Nephron progenitor cell (in vitro differentiated cells): ENCODE measurements at places on chromosomes 16 and 17.
A peak's percentile ranks its signal among the peaks of the same experiment; 100 is the strongest.

DNA sequence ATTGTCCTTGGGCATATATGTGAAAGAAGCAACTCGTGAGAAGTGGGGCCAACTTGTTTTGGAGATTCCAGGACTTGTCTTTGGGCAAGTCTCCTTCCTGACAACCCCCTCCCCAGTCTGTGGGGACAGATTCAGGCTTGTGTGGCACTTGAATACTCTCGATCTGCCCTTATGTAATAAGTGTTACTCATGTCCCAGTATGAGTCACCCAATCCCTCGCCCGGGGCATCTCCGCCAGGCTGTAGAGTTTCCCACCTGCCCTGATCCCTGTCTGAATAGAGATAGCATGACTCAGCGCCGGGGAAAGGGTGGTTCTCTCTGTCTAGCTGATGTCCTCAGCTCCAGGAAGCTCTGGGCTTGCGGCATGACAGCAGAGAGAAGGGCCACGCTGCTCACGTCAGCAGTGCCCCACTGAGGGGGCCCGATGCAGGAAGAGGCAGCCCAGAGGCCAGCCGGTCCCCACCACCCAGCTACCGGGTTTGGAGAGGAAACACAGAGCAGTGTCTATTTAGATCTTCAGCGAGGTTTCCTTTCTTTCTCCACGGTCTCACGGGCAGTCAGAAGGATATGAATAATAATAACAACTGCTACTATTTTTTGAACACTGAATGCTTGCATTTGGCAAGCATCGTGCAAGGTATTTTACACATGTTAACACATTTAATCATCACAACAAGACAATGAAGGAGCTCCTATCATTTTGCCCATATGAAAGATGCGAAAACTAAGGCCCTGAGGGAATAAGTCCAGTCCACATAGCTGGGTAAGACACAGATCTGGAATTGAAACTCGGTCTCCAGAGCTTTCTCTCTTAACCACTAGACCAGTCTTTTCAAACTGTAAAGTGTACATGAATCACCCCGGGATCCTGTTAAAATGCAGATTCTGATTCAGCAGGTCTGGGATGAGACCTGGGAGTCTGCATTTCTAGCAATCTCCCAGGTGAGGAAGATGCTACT is 426.7 kb upstream of the MAF start:
- no peak for DNase-seq

DNA sequence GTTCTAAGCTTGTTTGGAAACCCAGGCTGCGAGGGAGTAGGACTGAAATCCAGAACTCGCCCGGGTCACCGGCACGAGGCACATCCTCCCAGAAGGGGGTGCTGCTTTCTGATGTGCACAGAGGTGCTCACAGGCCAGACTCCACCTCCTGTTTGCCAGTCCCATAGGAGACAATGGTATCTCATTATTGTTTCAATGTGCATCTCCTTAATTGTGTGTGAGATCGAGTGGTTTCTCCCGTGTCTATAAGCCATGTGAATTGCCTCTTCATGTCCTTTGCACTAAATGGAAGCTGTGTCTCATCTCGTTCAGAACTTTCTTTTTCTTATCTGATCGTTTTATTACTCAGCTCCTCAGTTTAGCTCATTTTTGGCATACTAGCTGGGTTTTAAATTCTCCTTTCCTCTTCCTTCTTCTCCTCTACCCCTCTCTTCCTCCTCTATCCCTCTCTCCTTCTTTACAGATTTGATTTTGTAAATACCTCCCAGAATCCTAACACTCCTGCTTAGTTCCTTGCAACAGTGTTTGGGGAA is 32.1 kb upstream of the PRKCB start:
- peak; percentile 57 for DNase-seq

DNA sequence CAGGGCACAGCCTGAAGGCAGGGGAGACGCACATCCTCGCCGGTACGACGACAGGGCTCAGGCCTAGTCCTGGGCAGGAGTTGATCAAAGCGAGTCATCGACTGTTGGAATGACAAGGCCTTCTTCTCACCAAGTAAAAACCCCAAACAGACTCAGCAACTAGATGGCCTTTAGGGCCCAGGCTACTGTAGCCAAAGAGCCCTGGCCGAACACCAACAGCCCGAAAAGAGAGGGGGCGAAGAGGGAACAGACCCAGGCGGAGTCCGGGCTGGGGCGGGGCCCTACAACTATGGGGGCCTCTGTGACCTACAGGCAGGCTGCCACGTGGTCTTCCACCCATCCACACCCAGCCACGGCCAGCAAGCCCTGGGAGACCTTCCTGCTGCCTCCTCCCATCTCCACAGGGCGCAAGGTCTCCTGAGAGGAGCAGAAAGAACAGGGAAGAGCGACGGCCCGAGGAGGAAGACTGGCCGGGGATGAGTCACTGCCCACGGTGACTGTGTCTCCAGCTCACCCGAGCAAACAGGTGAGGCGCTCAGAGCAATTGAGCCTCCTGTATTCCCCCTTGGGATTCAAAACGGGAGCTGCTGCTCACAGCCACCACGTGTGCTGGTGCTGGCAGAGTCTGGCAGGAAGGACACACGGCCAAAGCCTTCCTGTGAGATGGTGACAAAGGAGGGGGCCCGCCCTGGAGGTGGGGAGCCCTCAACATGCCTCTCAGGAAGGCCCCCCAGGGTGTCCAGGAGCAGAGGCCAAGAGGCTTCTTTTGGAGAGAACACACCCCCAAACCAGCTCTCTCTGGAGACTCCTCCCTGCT is 17.7 kb downstream of the SLC16A3 start:
- no peak for DNase-seq

DNA sequence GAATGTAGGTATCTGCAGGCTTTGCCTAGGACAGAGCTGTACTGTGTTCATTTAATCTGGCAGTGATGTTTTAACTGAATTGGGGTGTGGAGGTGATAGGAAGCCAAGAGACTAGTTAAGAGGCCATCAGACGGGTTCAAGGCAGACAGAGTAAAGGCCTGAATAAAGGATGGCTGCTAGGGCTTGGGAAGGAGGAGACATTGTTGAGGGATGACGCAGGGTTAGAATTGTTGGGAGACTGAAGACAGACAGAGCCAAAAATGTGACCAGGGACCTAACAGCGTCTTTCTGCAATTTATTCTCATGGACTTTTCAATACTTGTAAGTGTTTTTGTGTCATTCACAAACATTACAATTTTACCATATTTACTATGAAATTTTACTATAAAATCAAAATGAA is 48.6 kb upstream of the MYH10 start:
- DNase-seq, result no peak

- DNase-seq, result no peak
Measured at GRCh38 chr17:81968850-81969812, 8.1 kb upstream of the NOTUM start.

GRCh38 chr17:74893936-74894671 is 671 bp upstream of the FADS6 start:
- DNase-seq, result no peak

- peak; percentile 44 for DNase-seq
Measured at GRCh38 chr16:3283543-3284447, 504 bp downstream of the ZNF263 start.

DNA sequence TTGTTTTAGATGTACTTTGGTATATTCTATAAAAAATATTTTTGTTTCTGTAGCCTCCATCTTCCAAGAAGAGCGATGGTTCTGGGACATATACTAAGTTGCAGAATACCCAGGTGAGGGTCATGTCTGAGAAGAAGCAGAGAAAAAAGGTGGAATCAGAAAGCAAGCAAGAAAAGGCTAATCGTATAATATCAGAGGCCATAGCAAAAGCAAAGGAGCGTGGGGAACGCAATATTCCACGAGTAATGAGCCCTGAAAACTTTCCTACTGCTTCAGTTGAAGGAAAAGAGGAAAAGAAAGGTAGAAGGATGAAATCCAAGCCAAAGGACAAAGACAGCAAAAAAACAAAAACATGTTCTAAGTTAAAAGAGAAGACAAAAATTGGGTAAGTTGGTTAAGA is 154.6 kb downstream of the CHD9 start:
- no peak for DNase-seq

GRCh38 chr17:6502142-6502541 is 54.2 kb downstream of the PITPNM3 start:
- no peak for DNase-seq

DNA sequence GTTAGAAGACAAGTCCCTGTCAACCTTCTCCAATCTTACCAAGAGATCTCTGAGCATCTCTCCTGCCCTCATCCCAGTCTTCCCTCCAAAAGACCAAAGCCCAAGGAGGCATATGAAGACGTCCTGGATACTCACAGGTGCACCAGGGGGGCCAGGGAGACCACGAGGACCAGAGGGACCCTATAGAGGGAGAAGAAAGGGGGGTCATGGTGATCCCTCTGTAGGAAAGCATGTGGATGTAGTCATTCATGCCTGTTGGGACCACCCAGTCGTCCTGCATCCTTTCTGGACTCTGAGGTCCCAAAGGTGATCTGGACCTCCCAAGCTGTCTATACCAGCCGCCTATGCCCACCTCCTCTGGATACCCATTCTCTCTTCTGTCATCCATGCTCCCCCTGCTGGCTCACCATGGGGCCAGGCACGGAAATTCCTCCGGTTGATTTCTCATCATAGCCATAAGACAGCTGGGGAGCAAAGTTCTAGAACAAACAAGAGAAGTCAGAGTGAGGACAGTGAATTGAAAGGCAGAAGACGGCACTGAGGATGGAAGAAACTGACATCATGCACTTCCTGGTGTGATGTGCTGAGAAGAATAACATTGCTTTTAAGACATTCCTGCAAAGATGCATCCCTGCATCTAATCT is 3.3 kb downstream of the COL1A1 start:
- DNase-seq, result peak; percentile 55

GRCh38 chr17:50257676-50258224 is 16.5 kb upstream of the TMEM92 start:
- no peak for DNase-seq

DNA sequence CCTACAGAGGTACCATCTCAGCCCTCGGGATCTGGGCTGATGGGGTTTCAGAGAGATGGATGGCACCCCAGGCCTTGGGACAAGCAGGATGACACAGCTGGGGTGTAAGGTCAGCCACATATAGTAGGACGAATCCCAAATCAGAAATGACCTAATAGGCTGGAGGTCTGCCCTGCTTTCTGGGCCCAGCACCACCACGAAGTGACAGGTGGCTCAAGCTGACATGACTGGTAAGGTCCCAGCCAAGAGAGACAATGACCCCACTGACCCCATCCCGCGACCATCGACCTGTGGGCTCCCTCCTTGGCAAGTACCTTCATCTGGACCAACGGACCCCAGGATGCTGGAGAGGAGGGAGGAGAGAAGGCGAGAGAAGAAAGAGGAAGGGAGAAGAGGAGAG is 15.6 kb downstream of the CAMKK1 start:
- no peak for DNase-seq

GRCh38 chr16:81601008-81601428 is 156.4 kb downstream of the CMIP start:
- DNase-seq, result no peak

GRCh38 chr16:2507665-2508064 is 6.1 kb upstream of the ATP6V0C start:
- no peak for DNase-seq

- no peak for DNase-seq
Measured at GRCh38 chr17:82394278-82394677, 22.7 kb downstream of the UTS2R start.

- DNase-seq, result peak; percentile 97
Measured at GRCh38 chr17:80441133-80441578, 26.2 kb downstream of the ENDOV start.

GRCh38 chr16:22220069-22220440 is 14.0 kb downstream of the EEF2K start:
- DNase-seq, result no peak

GRCh38 chr17:35373534-35373983 is at the start of gene SLFN11:
Gene SLFN11 (minus strand): TSS chr17:35373621. CDS start chr17:35363807, 9,814 bp downstream.
- DNase-seq, result peak; percentile 33

GRCh38 chr16:76729525-76729924 is 452.3 kb downstream of the CNTNAP4 start:
- DNase-seq, result no peak

GRCh38 chr17:6639586-6640535 is 650 bp downstream of the KIAA0753 start:
- DNase-seq, result peak; percentile 63

- DNase-seq, result no peak
Measured at GRCh38 chr17:77721846-77722160, 236.7 kb upstream of the TNRC6C start.

DNA sequence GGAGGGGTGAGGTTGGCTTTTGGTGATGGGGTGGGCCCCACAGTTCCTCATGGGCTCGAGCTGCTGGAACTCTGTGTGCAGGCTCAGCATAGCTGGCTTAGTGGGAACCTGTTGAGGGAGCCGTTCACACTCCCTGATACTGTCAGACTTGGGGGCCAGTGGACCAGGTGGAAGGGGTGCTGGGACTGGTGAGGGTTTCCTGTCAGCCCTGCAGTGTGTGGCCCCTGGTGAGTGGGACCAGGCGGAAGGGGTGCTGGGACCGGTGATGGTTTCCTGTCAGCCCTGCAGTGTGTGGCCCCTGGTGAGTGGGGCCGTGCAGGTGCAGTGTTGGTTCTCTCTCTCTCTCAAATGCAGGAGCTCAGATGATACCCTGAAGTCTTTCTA is 45.1 kb upstream of the ZNF750 start:
- no peak for DNase-seq

DNA sequence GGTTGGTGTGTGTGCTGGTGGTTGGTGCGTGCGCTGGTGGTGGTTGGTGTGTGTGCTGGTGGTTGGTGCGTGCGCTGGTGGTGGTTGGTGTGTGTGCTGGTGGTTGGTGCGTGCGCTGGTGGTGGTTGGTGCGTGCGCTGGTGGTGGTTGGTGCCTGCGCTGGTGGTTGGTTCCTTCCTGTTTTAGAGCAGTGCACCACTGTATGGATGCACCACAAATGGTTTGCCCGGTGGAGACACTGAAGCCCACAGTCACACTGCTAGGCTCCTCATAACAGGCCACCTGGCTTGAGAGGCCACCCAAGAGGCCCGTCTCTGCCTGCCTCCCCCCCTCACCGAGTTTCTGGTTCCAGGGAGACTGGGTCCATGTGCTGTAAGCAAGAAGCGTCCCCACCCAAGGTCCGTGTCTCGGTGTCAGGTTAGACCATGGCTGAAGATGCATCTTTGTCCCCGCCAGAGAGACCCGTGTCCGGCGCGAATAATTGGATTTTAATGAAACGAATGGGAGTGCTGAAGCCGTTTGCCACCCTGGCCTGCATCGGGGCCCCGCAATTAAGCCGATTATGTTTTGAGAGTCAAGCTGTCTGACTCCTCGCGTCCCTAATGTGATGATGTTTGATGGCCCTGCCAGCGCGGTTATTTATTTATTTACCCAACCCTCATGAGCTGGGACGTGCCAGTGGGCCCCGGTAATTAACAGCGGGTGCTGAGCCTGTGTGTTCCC is 161.3 kb upstream of the GSE1 start:
- DNase-seq, result no peak

DNA sequence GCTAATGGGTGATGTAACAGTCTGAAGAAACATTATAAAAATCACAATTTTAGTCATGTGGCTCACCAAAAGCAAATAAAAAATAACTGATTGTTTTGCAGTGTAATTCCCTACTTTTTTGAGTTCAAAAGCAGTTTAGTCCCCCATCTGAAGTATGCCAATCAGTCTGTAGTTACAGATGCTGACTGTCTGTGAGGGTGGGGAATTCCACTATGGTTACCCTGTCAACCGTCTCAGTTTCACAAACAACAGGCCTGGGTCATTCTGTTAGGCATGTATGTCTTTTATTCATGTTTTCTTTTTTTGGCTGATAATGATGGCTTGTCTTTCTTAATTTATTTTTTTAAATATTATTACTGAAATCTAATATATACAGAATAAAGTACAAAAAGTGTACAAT is 69.3 kb downstream of the STXBP4 start:
- DNase-seq, result no peak

GRCh38 chr17:81417879-81418709 is 22.8 kb downstream of the BAHCC1 start:
- DNase-seq, result no peak
